Gastroesophageal sphincter (tissue), 4 donors: ENCODE measurements at places on chromosomes 6 and 20. TPM values are rescaled to one million over a fixed set of nuclear protein-coding genes. Genes with fewer than 3 reads are reported as not detected.

PREX1 gene
- 19.1 TPM for total RNA-seq

FAM229B gene
- 26.1 TPM for total RNA-seq

BLCAP gene
- total RNA-seq: 65.5 TPM

ABHD16B gene
- total RNA-seq: not detected

MCCD1 gene
- total RNA-seq: not detected

CDH4 gene
- not detected for total RNA-seq

IMPG1 gene
- total RNA-seq: 0.42 TPM

MED23 gene
- total RNA-seq: 35.2 TPM

HLA-F gene
- 47.6 TPM for total RNA-seq

C20orf204 gene
- 1.6 TPM for total RNA-seq

VNN1 gene
- 2.2 TPM for total RNA-seq

ADAM33 gene
- total RNA-seq: 66.0 TPM

SLC13A3 gene
- total RNA-seq: 0.67 TPM

CASS4 gene
- 9.0 TPM for total RNA-seq

C20orf202 gene
- 0.62 TPM for total RNA-seq

KCNQ5 gene
- total RNA-seq: 1.9 TPM

GHRH gene
- total RNA-seq: not detected

RIPOR3 gene
- total RNA-seq: 9.6 TPM

NRN1 gene
- total RNA-seq: 22.7 TPM

HLA-DPA1 gene
- 20.2 TPM for total RNA-seq

TBCC gene
- 44.2 TPM for total RNA-seq

RHAG gene
- 0.94 TPM for total RNA-seq

EBF4 gene
- total RNA-seq: 20.4 TPM

GTSF1L gene
- not detected for total RNA-seq

C20orf141 gene
- not detected for total RNA-seq

RRAGD gene
- total RNA-seq: 38.5 TPM

BPIFB2 gene
- 0.13 TPM for total RNA-seq

FAM83C gene
- total RNA-seq: not detected

ZNF165 gene
- total RNA-seq: 1.6 TPM

TMEM200A gene
- total RNA-seq: 0.64 TPM

RIPOR2 gene
- 14.9 TPM for total RNA-seq

VIP gene
- 8.3 TPM for total RNA-seq

SIRPD gene
- not detected for total RNA-seq

TFAP2A gene
- total RNA-seq: 4.6 TPM

GPLD1 gene
- 3.8 TPM for total RNA-seq

SKIC2 gene
- total RNA-seq: 18.8 TPM

RSPO3 gene
- total RNA-seq: 90.6 TPM

ASF1A gene
- total RNA-seq: 12.5 TPM

DNAH8 gene
- not detected for total RNA-seq

ETV7 gene
- total RNA-seq: not detected

SMIM29 gene
- 34.7 TPM for total RNA-seq

LY86 gene
- not detected for total RNA-seq

PKIG gene
- total RNA-seq: 274 TPM

CARMIL1 gene
- total RNA-seq: 6.2 TPM

SGK1 gene
- total RNA-seq: 29.0 TPM

CPNE1 gene
- 104 TPM for total RNA-seq

SYCP2L gene
- 2.5 TPM for total RNA-seq

LPA gene
- not detected for total RNA-seq

NFATC2 gene
- 4.4 TPM for total RNA-seq

NRSN1 gene
- 0.40 TPM for total RNA-seq

MKKS gene
- total RNA-seq: 15.9 TPM

LGSN gene
- not detected for total RNA-seq
